NCI-H446 (cell line): ENCODE measurements at places on chromosomes 7 and 10.

DNA sequence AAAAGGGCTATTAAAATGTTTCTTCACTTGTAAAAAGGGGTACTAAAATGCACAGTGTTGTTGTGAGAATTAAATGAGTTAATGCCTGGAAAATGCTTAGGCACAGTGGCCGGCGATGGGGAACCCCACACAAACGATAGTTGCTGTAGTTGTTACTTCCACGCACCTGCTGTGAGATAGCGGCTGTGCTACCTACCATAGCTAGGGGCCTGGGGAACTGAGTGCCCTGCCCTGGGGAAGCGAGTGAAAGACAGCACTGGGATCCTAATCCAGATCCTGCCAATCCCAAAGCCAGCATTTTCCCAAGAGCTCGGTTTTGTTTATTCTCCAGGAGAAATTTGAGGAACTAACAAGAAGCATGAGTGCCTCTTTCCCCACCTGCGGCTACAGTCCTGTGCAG lies 27.8 kb downstream of the DDC start:
- DNase-seq, result no peak

- DNase-seq, result no peak
Observed at GRCh38 chr10:33539116-33539515, 204.6 kb upstream of the NRP1 start.

- no peak for DNase-seq
Observed at GRCh38 chr10:97456034-97456685, 10.2 kb downstream of the ZDHHC16 start.

- DNase-seq, result no peak
Observed at GRCh38 chr7:158248816-158249215, 338.8 kb downstream of the PTPRN2 start.

DNA sequence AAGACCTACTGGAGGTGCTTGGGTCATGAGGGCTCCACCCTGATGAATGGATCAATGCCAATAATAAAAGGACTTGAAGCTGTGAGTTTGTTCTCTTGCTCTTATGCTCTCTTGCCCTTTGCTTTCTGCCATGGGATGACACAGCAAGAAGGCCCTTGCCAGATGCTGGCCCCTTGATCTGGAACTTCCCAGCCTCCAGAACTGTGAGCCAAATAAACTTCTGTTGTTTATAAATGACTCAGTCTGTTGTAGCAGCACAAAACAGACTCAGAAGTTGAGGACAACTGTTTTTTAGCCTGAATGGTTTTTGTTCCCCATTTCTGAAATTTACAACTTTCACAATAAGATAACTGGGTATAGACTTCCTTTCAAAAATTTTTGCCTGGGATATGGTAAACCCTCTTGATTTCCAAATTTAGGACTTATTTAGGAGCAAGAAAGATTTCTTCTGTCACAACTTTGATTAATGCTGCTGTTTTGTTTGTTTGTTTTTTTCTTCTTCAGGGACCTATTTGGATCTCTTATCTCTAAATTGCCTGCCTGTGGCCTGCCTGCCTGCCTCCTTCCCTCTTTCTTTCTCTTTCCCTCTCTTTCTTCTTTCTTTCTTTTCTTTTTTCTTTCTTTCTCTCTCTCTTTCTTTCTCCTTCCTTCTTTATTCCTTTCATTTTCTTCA lies 12.1 kb downstream of the ENTPD1 start:
- DNase-seq, result no peak

DNA sequence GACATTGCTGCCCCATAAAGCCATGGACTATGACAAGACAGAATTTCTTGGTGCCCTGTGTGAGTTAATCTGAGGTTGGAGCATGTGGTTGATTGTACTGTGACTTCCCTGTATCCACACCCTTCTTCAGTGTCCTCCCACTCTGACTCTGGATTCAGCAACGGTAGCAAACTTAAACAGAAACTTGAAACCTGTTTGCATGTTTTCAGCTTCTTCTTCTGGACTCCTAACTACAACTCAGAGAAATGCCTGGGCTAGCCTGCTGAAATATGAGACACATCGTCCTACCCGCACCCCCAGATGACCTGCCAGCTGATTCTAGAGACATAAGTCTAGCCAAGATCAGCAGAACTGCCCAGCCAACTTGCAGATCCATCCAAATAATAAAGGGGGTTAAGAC lies 78.4 kb downstream of the IPMK start:
- no peak for DNase-seq

DNA sequence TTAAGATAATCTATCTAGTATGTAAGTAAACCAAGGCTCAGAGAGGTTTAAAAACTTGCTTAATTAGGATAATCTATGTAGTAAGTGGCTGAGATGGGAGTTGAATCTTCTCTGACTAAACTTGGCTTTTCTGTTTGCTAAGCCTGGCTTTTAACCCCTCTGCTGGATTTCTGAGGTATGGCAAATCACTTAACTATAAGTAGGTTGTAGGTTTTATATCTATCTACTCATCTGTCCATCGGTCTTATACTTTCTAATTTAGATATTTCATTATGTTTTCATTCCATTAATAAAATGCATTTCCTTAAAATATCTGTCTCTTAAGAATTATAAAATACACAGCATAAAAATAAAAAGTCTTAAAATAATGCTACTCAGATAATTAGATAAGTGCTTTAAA lies 59.4 kb downstream of the ST7 start:
- peak; percentile 46 for DNase-seq

GRCh38 chr10:21172930-21173801 lies 276.1 kb upstream of the NEBL start:
- DNase-seq, result no peak

- no peak for DNase-seq
Observed at GRCh38 chr10:69908124-69908523, 106.4 kb downstream of the COL13A1 start.

- no peak for DNase-seq
Observed at GRCh38 chr10:63477927-63478326, 12.2 kb upstream of the JMJD1C start.

- DNase-seq, result no peak
Observed at GRCh38 chr10:92024700-92025099, 101.1 kb downstream of the BTAF1 start.

GRCh38 chr10:85924382-85925102 lies 442.1 kb downstream of the GRID1 start:
- no peak for DNase-seq

- no peak for DNase-seq
Observed at GRCh38 chr7:132030883-132031282, 474.5 kb upstream of the PODXL start.

DNA sequence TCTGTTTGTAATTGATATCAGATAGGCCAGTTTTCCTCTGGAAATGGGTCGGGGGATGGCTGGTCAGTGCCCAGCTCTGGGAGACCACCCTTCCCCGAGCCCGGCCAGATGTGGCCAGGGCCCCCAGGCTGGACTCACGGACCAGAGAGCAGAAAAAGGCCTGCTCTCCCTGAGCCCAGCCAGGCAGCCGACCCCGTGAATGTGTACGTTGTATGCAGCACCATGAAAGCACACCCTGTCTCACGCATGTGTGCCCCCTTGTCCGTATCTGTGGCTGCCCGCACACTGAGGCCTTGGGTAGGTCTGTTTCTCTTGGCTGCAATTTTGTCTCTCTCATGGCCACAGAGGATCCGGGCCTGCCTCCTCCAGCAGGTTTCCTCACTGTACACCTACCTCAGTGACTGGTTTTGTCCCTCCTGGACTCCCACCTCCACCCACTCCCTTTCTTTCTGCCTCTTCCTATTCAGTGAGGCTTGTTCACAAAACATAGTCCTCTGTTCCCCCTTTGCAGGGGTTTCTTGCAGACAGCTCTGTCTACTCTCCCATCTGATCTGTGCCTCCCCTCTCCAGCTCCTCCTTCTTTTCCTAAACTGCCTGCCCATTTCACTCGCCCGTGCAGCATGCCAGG lies 23.6 kb upstream of the ANKRD2 start:
- DNase-seq, result no peak

- DNase-seq, result no peak
Observed at GRCh38 chr7:7672545-7673239, 32.1 kb downstream of the UMAD1 start.

GRCh38 chr7:27430105-27430504 lies 187.5 kb downstream of the EVX1 start:
- DNase-seq, result no peak

DNA sequence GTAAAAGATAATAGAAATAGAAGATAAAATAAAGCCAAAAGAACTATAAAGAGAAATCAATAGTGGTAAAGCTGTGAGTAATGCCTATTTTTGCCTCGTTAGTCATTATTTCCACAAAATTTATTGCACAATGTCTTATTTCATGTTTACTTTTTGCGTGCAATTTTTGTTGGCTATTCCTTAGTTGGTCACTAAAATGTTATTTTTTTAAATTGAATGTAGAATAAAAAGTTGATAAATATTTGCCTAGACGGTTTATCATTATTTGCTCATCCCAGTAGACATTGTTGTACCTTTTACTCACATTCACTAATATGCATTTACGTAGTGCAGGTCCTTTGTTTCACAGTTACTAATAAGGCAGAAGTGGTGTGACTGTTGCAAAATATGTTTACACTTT lies 227.8 kb upstream of the BMPER start:
- DNase-seq, result no peak

GRCh38 chr7:931871-932650 lies 22.4 kb downstream of the ADAP1 start:
- DNase-seq, result no peak

GRCh38 chr7:145848691-145849090 lies 267.9 kb upstream of the CNTNAP2 start:
- no peak for DNase-seq

DNA sequence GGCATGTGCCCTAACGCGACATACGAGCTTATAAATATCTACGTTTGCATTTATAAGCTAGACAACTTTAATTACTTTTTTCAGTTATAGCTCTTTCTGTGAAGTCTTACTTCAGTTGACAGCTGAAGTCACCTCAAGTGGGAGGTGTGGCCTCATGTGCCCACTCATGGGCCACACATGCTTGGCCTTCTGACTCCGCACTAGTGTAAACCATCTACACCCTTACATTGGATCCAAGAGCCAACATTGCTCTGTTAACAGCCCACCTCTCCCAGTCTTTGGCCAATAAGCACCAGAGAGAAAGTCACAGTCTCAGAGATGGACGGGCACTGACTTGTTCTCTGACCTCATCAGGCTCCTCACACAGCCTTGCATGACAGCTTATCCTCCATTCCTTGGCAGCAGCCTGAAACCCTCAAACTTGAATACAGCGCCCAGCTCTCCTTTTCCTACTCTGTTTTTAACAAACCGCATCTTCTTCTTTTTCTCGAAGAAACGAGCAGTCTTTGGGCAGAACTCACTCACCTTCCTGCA lies 70.9 kb upstream of the AMPH start:
- no peak for DNase-seq

DNA sequence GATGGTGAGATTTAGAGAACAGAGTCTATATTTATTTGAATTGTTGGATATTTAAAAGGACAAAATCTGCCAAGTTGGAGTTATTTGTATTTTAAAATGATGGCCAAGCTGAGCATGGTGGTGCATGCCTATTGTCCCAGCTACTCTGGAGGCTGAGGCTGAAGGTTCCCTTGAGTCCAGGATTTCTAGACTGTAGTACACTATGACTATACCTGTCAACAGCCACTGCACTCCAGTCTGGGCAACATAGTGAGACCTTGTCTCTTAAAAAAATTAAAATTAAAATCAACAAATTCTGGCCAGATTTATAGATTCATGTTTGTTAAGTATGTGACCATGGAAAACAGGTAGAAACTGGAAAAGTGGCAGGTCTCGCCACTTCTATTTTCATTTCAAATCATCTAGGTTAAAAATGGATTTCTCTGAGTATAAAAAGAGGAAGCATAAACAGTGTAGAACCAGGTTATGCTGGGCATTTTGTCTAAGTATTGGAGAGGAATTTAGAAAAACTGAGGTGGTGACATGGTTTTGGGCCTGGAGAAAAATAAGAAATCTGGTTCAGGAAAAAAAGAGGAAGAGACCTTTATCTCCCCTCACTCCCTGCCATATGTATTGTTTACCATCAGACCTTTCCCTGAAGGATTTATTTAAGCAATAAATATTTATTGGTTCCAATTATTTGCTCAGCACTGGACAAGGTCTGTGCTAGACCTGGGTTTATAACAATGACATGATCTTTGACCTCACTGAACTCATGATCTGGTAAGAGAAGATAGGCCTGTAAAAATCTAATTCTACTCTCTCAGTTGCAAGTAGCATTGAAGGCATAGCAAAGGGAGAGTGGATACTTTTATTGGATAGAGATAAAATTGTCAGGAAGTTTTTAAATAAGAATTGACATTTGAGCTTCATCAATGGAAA lies 134.2 kb downstream of the TSPAN12 start:
- DNase-seq, result no peak

GRCh38 chr7:55641811-55642210 lies 69.5 kb upstream of the VOPP1 start:
- no peak for DNase-seq
